Activated gamma-delta T cell treated with Interleukin-2 at 50 U/mL for 16 hours (primary cell): ENCODE measurements at places on chromosomes 12 and 14.

GRCh38 chr12:132734206-132734605 is 23.6 kb downstream of the PGAM5 start:
- DNase-seq: no peak

DNA sequence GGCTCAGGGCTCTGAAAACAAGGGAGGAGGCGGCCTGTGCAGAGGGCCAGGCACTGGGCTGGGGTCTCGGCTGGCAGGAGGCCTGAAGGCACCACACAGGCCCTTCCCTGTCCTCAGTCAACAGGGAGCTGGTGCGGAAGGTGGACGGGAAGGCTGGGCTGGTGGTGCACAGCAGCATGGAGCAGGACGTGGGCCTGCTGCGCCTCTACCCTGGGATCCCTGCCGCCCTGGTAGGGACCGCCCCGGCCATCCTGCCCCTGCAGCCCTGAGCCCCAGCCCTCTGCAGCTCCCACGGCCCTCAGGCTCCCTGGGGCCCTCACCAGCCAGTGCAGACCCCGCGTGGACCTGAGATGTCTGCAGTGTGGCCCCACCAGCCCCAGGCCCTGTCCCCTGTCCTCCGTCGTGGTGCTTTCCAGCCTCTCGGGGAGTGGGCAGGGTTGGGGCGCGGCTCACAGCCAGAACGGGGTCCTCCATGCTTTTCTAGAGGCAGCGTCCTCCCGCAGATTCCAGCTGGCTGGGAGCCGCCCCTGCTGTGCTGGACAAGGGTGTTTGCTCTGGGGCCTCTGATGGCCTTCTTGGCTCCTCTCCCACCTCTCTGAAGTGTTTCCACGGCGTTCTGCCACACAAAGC is 18.1 kb downstream of the ASPG start:
- DNase-seq: no peak

- no peak for DNase-seq
Observed at GRCh38 chr14:99643343-99643742, 1.6 kb upstream of the HHIPL1 start.

DNA sequence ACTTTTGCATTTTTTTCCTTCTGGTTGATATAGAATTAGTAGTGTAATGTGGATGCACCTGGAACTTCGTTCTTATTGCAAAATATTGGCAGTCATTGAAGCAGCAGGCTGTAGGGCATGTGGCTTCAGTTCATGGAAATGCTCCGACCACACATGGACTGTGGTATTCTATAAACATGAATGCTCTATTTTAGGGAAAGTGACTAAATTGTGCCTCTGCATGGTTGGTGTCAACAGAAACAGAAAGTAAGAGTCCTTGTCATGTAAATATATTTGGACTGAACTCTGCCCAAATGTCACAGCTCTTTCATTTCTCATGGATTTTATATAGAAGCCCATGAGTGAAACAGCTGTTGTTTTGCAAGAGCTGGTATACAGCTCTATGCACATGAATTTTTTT is 917.0 kb downstream of the LRFN5 start:
- no peak for DNase-seq

GRCh38 chr14:104149617-104150135 is 11.3 kb downstream of the KIF26A start:
- no peak for DNase-seq

- no peak for DNase-seq
Observed at GRCh38 chr12:30837595-30837994, 82.8 kb upstream of the CAPRIN2 start.

GRCh38 chr14:35213869-35214387 is 78.3 kb upstream of the PSMA6 start:
- DNase-seq: no peak

DNA sequence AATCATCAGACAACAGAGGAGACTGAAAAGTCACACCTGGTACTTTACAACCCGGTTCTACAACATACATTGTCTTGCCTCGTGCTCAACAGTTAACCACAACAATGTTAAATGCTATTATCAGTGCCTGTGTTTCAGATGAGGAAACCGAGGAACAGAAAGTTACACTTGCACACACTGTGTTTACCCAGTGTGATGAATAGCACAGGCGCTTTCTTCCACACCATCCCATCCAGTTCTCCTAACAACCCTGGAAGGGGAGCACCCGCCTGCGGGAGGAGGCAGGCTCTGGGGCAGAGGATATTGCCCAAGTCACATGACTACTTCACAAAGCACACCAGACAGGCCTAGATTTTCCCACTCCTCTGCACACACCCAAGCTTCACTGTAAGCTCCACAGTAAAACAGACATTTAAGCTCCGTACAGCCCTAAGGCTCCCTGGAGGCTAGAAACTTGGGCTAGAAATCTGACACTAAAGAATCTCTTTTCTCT is 21.8 kb downstream of the NCKAP5L start:
- DNase-seq: no peak

- DNase-seq: no peak
Observed at GRCh38 chr14:66045572-66046021, 440.6 kb upstream of the CCDC196 start.

- peak; percentile 72 for DNase-seq
Observed at GRCh38 chr12:48618541-48618940, 48.7 kb upstream of the LALBA start.

DNA sequence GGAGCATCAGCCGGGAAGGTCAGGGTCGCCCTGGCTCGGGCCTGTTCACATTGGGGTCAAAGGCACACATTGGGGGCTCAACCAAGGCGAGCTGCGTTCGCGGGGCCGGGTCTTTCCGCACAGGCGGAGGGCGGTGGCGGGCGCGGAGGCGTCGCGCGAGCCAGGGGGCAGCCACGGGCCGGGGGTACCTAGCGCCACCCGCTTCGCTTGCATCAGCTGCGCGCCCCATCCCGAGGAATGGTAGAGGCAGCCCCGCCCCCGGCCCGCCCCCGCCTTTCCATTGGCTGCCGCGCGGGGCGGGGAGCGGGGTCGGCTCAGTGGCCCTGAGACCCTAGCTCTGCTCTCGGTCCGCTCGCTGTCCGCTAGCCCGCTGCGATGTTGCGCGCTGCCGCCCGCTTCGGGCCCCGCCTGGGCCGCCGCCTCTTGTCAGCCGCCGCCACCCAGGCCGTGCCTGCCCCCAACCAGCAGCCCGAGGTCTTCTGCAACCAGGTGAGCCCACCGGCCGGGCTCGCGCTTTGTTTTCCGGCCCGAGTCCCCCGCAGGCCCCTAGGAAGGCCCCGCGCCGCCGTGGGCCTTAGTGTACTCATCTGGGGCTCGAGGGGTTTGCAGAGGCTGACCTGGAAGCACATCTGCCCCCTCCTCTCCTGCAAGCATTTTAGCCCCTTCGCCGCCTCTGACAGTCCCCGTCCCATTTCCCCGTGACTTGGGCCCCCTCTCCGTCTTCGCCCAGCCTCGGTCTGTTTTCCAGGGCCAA is at the start of gene ALDH2:
TSS of gene ALDH2 (plus strand) at position 326 of the 754 bp plus-strand sequence. CDS start at position 376, 50 bp downstream.
- peak; percentile 21 for DNase-seq

DNA sequence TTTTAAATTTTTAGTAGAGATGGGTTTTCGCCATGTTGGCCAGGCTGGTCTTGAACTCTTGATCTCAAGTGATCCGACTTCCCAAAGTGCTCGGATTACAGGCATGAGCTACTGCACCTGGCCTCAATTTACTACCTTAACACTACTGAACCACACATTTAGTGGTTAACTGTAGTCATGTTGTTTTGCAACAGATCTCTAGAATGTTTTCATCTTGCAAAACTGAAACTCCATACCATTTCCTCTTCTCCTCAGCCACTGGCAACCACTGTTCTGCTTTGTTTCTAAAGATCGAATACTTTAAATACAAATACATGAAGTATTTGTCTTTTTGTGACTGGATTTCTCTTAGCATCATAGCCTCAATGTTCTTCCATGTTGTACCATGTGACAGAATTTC is 15.4 kb upstream of the SMCO2 start:
- no peak for DNase-seq

GRCh38 chr14:54443981-54444380 is 2.8 kb upstream of the CNIH1 start:
- no peak for DNase-seq

GRCh38 chr12:55728939-55729818 is at the start of gene CD63:
Gene CD63 (minus strand): TSS chr12:55729009. CDS start chr12:55728341, 668 bp downstream.
- DNase-seq: peak; percentile 56

GRCh38 chr14:50395448-50395847 is 1.2 kb downstream of the CDKL1 start:
- no peak for DNase-seq

- peak; percentile 44 for DNase-seq
Observed at GRCh38 chr14:76844223-76844622, 18.0 kb downstream of the LRRC74A start.

DNA sequence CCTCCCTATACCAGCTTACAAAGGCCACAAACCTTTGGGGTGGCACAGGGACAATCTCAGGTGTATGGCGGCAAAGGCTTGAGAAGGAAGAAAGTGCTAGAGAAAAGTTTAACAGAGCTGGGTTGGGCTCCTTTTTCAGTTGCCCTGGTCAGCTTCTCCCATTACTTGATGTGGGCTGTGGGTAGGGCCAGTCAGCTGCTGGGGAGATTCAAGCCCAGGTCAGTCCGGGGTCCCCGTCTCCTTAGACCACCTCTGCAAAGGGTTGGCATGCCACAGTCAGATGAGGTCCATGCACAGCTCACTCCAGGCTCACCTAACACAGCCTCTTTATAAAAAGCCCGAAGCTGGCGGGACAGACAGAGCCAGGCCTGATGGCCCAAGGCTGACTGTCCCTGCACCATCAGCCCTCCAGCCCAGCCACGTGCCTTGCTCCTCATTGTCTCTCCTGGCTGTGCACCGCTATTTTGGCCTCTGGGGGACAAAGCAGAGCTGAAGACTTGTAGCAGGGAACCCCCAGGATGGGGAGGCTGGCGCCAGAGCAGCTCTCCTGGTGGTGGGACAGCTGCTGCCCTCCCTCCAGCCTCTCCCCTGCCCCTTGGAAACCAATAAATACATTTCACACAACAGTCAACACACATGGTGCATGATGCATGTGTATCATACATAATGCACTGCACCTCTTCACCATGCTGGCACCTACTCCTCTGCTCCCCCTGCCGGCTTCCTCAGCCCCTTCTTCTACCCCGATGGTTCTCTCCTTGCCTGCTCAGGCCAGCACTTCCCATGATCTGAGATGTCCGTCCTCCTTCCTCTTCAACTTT is 61.7 kb upstream of the DDX11 start:
- DNase-seq: no peak

DNA sequence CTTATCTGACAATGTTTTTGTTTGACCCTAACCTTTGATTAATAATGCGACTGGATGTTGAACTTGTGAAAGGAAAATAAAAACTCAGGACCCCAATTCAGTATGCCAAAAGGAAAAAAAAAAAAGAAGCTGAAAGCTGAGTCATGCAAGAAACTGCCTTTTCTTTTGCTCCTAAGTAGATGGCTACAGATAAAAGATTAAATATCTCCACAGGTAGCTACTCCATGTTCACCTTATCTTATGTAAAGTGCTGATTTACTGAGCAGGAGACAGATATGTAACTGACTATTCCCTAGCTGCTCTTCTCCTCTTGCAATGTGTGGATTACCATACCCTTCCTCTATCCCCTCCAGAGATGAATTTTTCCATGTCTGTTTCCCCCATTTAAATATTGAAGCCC is 30.8 kb upstream of the TCL1B start:
- no peak for DNase-seq

GRCh38 chr14:80003138-80003537 is 208.2 kb downstream of the DIO2 start:
- DNase-seq: no peak

GRCh38 chr14:71574976-71575375 is 357.3 kb upstream of the RGS6 start:
- DNase-seq: no peak

DNA sequence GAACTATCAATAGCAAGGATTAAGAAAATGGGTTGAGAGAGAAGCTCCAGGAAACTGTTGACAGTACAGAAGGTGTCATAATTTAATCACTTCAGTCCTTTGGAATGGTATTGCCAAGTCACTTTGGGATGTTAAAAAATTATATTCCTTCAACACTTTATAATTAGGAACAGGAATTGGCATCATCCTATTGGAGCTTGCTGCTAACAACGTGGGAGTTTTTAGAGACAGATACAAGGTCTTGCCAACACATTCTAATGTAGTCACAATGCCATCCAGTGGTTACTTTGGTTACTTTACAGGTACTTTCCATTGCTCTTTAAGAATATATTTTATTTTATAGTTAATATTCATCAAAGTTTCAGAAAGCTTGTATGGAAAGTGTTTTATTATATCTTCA is 310.1 kb downstream of the SYT1 start:
- DNase-seq: no peak

DNA sequence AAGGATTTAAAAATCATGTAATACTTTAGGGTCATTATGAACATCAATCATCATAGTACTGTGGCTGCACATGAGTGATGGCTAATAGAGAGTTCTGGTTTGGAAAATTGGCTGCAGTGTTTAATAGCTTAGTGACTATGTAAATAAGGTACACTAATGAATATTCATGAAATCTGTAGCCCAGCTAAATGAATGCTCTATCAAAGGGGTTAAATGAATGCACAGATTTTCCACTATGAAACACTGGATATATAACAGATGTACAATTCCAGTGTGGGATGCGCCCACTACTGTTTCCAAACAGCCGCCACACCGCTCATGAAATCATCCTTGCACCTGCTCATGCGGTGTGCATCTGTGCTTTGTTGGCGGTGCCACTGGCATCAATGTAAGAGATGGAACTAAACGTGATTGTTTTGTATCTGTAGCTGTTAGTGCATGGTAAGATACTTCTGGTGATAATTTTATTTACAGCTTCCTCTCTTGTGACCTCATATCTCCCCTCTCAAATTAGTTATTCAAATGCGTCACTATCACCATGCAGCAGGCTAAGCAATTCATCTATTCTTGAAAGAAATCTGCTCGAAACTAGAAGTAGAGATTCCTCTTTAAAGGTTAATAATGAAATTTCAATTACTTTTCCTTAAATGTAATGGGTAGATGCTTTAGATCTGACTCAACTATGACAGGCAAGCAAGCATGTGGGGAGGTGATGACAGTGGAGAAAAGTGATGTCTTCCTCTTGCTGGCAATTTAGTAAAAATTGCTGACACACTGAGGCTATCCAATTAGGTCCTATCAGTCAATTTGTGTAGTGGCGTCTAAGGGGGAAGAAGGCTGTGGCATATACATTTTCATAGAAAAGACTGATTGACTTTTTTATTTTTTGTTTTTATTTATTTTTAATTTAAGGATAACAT is 433.6 kb downstream of the AEBP2 start:
- DNase-seq: no peak

- DNase-seq: no peak
Observed at GRCh38 chr14:105167303-105168092, 1.1 kb downstream of the JAG2 start.

DNA sequence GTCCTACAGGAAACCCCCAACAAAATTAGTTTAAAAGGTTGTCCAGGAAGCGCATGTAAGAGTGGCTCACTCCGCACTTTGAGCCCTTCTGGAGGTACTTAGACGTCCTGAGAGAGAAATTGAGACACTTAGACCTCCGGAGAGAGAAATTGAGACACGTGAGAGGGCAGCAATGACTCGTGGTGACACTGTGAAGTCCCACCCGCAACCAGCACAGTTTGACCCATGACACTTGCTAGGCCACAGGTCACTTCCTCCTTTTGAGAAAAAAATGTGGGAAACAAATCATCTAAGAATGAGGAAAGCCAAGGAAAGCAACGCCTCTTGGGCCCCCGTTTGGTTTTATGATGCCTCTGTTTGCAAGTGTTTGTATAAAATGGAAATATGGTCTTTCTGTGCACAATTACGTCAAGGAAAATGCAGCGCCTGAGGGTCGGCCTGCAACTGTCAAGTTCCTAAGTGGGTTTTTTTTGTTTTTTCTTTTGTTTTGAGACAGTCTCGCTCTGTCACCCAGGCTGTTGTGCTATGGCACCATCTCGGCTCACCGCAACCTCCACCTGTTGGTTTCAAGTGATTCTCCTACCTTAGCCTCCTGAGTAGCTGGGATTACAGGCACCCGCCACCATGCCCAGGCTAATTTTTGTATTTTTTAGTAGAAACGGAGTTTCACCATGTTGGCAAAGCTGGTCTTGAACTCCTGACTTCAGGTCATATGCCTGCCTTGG is 13.6 kb upstream of the CDCA4 start:
- no peak for DNase-seq
